Fibroblast of skin of scalp (primary cell): ENCODE measurements at places on chromosomes 1 and 21.
A peak's percentile ranks its signal among the peaks of the same experiment; 100 is the strongest.

GRCh38 chr1:54971317-54971791, 9.1 kb upstream of the TMEM61 start:
- DNase-seq: no peak

- DNase-seq: peak; percentile 91
Observed at GRCh38 chr1:210236840-210237409, 4.3 kb downstream of the SERTAD4 start.

GRCh38 chr1:92536980-92537884, 50.5 kb upstream of the GFI1 start:
- DNase-seq: no peak

DNA sequence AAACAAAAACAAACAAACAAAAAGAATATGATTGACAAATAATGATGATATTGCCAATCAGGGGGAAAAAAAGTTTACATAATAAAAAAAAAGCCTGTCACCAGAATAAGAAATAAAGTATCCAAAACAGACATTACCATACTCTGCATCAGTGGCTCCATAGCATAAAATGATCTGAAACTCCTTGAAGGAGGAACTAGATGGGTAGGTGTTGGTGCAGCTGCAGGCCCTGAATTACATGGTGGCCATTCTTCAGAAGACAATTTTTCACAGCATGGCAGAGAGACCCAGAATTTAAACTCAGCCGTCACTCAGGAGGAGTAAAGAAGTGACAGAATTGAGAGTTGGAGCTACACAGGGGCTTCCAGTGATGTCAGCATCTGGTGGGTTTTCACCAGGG, 60.2 kb downstream of the GLUL start:
- DNase-seq: no peak
